RCC 7860 (cell line): ENCODE measurements at places on chromosomes 6 and 20.

DNA sequence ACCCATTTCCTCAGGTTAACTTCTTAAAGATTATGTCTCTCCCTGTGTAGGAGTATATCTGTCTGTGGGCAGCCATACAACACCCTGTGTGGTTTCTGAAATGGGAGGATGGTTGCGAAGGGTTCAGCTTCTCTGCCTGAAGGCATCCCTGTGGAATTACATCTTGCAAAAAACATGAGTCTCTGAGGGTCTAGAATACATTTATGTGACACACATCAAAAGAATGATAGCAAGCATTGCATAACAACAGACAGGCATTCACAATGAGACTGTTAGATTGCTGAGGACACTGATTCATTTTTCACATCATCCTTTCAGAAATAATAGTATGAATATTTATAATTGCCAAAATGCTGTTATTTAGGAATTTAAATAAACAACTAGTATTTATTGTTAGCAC is 670.9 kb downstream of the HTR1B start:
- DNase-seq, result no peak

GRCh38 chr6:147366290-147366689 is 142.2 kb upstream of the SAMD5 start:
- DNase-seq, result no peak

- no peak for DNase-seq
Measured at GRCh38 chr20:44836601-44837120, 26.3 kb upstream of the RIMS4 start.

- DNase-seq, result no peak
Measured at GRCh38 chr6:22442826-22443225, 126.5 kb upstream of the HDGFL1 start.

GRCh38 chr6:71737953-71738352 is 148.4 kb upstream of the RIMS1 start:
- no peak for DNase-seq

- no peak for DNase-seq
Measured at GRCh38 chr6:4950836-4951533, 52.9 kb downstream of the RPP40 start.

GRCh38 chr6:45870531-45870930 is 145.1 kb downstream of the CLIC5 start:
- no peak for DNase-seq

DNA sequence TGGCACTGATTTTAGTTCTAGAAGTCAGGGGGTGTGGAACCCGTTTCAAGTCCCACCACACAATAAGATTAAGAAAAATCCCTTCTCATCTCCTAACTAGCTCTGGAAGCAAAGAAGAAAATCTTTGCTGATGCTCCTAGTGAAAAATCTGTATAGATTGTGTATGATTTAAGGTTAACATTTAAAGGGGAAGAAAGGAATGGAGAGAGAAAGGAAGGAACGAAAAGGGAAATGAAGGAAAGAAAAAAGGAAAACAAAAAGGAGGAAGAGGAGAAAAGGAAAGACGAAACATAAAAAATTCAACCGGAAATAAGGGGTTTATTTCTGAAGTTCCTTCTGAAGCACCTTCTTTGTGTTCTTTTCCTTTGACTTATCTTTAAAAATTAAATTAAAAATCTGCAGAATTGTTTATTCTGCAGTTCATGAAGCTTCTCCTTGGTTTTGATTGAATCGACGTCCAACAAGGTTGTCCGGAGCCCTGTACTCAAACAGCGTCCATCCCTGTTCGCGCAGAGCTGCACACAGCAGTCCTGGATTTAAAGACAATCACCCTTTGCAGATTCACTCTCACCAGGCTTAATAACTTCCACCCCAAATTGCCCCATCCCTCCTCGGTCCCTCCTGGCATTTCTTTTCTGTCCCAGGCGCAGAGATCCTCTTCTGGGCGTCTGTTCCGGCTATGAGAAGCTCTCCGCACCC is 1.6 kb upstream of the TFAP2B start:
- no peak for DNase-seq

- DNase-seq, result no peak
Measured at GRCh38 chr6:170107606-170108222, 183.2 kb downstream of the DLL1 start.

DNA sequence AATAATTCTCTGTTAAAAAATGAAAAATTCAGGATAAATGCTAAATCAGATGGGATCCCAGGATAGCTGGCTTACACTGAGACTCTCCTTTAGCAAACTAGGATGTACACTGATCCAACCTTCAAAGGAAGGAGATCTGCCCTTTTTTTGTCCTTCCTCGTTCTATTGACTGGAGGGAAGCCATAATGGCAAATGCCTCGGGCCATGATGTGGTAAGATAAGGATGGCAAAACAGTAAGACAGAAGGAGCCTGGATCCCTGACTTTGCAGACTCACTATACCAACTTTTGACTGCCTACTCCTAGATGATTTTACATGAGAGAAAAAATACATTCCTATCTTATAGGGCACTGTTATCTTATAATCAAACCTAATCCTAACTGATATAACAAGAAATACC is 156.9 kb upstream of the BEND3 start:
- DNase-seq, result no peak

GRCh38 chr20:32325706-32326503 is 32.2 kb upstream of the ASXL1 start:
- DNase-seq, result peak; percentile 93

DNA sequence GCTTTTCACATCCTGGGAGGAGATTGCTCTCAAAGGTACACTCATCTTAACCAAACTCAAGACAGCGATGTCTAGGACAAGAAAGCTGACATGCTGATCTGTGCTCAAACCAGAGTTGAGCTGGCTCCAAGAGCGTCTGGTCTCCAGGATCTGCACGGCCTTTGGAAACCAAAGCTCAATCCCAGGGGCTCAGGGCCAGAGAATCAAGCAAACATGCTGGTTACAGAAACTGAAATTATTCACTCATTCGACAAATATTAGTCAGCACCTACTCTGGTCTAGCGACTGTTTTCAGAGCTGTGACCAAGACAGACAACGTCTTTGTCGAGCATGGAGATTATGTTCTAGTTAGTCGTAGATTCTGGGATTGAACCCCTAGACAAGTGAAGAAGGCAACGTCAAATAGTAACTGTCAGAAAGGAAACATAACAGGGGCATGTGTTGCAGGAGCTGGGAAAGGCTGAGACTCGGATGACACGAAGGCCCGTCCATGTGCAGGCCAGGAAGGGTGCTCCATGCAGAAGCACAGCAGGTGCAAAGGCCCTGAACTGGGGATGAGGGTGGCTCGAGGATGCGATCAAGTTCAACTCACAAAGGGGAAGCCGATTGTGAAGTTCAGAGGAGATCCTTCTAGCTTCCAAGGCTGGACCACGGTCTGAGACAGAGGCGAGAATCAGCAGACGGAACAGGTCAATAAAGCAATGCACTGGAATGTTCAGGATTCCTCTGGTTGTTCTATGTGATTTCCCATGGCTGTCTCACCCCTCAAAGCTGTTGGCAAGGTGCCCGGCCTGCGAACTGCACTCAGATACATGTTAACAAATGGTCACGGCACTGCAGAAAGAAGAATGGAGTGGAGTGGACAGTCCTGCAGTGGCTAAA is 12.5 kb upstream of the PCK1 start:
- no peak for DNase-seq

GRCh38 chr6:7156643-7157278 is 49.0 kb downstream of the RREB1 start:
- DNase-seq, result no peak

GRCh38 chr6:111689946-111690345 is 84.3 kb upstream of the TRAF3IP2 start:
- no peak for DNase-seq

DNA sequence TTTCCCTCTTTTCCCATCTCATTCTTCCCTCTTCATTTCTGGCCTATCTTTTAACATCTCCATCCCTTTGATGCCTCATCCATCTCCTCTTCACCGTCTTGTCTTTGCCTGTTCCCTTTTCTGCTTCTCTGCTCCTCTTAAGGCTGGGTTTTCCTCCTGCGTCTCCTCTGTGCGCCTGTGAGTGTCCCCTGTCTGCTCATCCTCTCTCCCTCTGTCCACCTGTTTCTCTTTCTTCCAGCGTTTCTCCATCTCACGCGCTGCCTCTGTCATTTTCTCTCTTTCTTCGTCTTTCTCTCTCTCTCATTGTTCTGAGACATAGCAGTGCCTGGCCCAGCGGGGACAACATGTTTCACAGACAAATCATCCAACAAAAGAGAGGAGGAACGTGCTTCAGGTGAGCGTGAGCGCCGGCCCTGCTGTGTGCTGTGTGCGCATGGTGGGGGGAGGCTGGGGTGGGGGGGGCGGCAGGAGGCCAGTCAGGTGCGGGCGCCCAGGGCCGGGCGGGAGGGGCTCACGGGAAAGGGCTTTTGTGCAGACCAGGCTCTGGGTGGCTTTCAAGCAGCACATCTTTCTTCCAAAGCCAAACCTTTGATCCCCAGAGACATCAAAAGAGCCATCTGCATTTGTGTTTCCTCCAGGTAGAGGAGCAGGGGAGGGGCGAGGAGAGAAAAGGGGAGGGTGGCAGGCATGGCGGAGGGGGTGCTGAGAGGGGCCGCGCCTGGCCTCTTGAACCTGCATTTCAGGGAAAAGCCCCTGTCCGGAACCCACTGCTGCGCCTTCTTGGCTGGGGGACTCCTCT is 121.3 kb downstream of the VEGFA start:
- DNase-seq, result no peak

- DNase-seq, result no peak
Measured at GRCh38 chr6:167904791-167905190, 78.1 kb downstream of the AFDN start.

- no peak for DNase-seq
Measured at GRCh38 chr20:16619953-16620352, 46.7 kb upstream of the KIF16B start.

DNA sequence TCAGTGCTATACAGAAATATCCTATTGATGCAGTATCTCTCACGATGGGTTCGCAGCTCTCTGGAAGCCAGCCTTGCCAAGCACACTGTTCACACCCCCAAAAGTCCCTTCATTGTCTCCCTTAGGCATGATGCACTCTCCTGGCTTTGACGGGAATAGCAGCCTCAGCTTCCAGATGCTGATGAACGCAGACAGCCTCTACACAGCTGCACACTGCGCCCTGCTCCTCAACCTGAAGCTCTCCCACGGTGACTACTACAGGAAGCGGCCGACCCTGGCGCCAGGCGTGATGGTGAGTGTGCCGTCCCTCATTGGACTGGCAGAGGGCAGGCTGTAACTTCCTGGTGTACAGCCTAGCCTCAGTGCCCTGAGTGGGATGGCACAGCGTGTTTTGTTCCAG is 60.0 kb upstream of the PBOV1 start:
- DNase-seq, result no peak

DNA sequence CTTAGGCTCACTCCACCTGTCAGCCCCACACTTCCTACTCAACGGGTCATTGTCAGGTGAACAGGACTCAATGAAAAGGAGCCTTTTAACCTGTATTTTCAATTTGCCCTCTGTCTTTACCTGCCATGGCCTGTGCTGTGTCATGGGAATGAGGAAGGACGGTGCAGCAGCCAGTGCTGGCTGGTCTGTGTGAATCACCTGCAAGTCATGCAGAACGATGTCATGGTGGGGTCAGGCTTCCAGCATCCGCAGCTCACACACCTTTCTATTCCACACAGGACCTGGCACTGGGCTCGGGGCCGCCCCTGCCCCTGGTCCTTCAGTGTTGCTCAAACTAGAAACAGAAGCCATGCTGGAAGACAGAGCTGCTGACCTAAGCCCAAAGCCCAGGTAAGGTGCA is 188.7 kb upstream of the GMDS start:
- DNase-seq, result peak; percentile 88

DNA sequence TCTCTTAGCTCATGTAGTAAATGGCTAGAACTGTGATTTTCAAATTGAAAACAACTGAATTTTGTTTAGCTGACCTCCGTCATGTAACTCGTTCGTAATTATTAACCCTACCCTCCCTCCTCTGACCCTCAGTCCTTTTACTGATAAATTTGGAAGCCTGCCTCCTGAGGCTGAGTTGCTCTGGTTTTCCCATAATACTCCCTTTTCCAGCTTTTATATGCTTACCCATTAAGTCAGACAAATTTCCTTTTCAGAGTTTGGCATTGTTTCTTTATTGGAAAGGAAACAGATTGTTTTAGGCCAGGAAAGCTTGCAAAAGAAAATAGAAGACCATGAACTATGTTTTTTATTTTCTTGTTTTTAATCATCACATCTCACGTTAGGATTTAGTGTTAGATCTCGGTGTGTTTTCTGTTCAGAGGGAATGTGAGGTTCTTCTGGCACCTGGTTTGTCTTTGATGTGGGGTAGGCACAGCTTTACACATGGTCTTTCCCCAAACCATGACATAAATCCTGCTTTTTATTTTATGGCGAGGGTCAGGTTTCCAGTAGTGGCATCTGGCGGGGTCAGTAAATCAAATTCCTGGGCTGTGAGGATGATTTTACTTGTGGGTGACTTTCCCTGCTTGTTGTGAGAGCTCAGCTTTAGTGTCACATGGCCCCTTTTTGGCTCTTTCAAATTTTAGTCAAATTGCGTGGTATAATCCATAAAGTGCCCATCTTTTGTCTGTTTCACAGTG is 24.5 kb downstream of the PLCB4 start:
- no peak for DNase-seq

GRCh38 chr6:166540631-166541331 is 45.7 kb downstream of the RAMACL start:
- no peak for DNase-seq

- DNase-seq, result peak; percentile 44
Measured at GRCh38 chr6:68575765-68576439, 59.2 kb upstream of the ADGRB3 start.

DNA sequence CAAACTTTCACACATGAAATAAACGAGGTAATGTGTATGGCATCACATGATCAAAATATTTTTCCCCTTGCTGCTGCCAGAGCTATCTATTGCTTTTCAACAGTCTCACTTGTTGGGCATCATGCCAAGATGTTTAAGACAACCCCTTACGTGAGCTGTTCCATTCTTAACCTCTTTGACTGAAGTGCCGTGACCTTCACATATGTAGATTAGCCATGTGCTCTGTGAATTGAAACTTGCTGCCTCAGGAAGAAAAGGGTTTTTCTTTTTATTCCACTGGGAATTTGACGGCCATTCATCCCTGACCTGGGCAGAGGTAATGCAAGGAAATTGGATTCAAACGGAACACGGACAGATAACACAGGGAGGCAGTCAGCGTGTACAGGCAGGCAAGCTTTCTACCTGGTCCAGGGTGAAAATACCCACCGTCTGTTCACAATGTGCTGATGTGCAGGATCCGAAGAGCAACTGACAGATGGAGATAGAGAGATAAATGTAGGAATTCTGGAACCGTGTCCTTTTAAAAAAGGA is 14.2 kb downstream of the ARID1B start:
- DNase-seq, result no peak

DNA sequence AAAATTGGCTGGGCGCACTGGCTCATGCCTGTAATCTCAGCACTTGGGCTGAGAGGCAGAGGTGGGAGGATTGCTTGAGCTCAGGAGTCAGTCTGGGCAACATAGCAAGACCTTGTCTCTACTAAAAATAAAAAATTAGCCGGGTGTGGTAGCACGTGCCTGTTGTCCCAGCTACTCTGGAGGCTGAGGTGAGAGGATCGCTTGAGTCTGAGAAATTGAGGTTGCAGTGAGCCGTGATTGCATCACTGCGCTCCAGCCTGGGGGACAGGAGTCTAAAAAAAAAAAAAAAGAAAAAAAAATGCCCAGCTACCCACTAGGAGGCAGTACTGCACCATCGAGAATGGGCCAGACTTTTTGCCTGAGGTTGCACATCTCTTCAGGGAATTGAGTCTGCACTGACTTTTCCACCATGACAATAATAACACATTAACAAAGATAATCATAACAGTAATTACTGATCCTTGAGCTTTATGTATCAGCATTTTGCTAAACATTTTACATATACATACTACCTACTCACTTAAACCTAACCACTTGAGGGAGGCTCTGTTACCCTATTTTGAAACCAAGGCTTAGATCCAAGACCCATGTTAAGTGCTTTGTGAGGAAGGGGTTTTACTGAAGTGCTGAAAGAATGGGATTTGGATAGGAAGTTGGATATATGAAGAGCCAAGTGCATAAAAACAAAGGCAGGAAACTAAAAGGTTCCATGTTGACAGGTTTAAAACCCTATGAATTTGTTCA is 21.0 kb downstream of the SRSF3 start:
- DNase-seq, result peak; percentile 28
